ENCODE measurements at places on chromosomes 16 and 17.

- DNase-seq, result no peak
These were observed 20.7 kb upstream of the NAT9 start for GRCh38 chr17:74796866-74797265.

- no peak for DNase-seq
These were observed 7.4 kb upstream of the MEAK7 start for GRCh38 chr16:84511831-84512230.

- no peak for DNase-seq
These were observed 27.1 kb upstream of the MYLK3 start for GRCh38 chr16:46775214-46775613.

DNA sequence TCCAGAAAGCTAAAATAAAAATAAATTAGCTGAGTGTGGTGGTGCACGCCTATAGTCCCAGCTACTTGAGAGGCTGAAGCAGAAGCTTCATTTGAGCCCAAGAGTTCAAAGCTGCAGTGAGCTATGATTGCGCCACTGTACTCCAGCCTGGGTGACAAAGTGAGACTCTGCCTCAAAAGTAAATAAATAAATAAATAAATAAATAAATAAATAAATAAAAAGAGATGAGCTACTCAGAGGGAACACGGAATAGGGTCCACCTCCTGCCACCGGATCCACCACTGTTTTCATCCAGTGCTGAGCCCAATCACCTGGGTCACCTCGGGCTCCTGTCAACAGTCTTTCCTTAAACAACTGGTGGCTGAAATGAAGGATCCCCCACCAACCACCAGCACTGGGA lies 6.7 kb upstream of the DPEP3 start:
- DNase-seq, result no peak

GRCh38 chr17:3693829-3694231 lies 2.1 kb downstream of the P2RX5 start:
- DNase-seq, result no peak

DNA sequence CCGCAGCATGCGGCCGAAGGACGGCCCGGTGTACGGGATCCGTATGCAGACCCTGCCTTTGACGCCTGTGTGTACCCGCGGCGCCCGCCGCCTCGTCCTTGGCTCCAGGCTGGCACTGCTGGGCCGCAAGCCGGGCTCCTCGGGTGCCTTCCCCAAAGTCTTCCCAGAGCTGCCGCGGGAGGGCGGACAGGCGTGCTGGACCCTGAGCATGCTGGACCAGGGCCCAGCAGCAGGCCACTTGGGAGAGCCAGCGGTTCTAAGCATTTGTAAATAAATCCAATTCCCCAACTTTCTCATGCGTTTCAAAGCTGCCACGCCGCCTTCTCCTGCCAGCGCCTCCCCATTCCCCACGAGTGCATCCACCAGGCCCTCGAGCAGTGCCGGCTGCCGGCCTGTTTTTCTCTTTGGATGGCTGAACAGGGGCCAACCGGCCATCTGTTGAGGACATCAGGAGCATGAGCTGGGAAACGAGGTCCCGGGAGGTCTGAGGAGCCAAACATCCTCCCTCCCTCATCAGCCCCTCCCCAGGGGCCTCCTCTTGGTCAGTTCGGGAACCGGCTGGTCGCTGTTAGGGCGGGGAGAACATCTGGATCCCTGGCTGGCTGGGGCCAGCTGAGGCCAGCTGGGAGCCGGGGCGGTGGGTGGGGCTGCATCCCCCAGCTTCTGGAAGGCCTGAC lies 20.5 kb upstream of the PABPN1L start:
- no peak for DNase-seq

DNA sequence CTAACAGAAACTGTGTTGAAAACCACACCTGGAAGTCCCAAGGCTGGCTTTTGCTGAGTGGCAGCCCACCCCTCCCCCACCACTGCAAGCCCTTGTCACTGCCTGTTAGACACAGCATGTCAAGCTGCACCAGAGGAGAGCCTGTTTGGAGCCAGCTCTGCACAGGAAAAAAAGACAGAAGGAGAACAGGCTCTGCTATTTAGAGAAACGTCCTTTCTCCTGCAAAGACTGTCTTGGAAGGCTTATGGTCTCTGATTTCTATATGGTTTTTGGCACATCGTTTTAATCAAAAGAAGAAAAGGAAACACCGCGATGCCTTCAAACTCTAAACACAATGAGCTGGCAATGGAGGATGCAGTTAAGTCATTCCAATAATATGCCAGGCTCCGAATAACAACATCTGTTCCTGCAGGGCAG lies 275.5 kb downstream of the MAP2K4 start:
- DNase-seq, result no peak

Measured in stimulated activated CD4-positive, alpha-beta T cell treated with anti-CD3 and anti-CD28 coated beads, Interleukin-4, amount 100 ng/mL, for 4 hours (primary cell).